ENCODE measurements at places on chromosomes 1 and 21.
A peak's percentile ranks its signal among the peaks of the same experiment; 100 is the strongest.

GRCh38 chr1:80155371-80155770 lies 1148.8 kb upstream of the ADGRL4 start:
- peak; percentile 1 for DNase-seq

DNA sequence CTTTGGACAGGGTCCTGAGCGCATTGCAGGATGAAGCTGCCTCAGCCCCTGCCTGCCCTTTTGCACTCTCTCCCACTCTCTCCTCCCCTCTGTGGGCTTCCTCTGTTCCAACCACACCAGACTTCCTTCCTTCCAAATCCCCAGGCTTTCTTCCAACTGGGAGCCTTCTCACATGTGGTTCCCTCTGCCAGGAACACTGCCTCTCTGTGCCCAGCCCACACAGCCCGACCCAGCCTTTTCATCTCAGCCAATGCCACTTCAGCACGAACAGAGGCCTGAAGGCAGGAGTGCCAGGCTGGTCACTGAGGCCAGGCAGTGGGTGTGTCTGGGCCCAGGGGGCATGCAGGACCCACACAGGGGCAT lies 5.9 kb downstream of the SELENON start:
- no peak for DNase-seq

DNA sequence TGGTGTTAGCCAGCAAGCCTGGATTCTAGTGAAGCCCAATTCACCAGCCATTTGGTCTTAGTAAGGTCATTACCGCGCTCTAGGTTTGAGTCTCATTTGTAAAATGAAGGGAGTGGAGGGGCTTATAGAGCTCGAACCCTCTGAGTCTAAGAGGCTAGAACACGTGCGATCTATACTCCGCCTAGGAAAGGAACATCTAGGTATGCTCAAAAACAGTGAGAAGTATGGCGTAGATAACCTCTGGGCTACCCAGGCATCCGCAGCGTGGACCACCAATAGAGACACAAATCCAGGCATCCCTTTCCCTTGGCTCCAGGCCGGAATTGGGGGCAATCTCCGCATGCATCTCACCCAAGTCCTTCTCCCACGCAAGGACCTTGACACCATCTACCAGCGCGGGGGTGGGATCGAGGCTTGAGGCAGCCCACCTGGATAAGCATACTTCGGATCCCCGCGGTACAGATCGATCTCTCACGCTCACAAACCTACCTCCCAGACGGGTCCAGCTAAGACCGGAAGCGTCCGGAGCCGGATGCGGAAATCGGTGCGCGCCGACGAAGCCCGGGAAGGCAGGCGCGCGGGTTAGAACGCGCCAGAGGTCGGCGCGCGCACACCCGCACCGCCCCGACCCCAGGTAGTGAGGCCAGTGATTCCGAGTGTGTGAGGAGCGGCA lies at the start of gene METTL25B:
TSS of gene METTL25B (plus strand) at position 544 of the 673 bp plus-strand sequence. CDS start 636 bp downstream, outside the sequence.
- peak; percentile 75 for DNase-seq

- DNase-seq = peak; percentile 94
Observed at GRCh38 chr1:20696397-20697333, 21.1 kb downstream of the KIF17 start.

GRCh38 chr1:50593515-50593914 lies 170.3 kb upstream of the DMRTA2 start:
- no peak for DNase-seq

DNA sequence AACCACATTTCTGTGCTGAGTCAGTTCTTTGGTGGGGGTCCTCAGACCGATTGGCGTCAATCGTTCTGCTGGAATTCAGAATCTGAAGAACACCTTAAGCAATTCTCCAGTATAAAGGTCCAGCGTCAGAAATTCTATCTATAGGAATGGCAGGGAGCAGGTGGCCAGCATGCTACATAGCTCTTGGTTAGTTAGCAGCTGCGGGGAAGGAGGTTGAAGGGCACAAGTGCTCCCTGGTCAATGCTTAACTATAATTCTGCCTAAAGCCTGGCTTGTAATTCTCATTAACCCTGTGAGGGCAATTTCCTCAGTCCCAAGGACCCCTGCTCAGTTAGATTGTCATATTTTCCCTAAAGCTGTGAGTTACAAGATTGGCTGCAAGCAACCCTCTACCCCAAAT lies 54.3 kb upstream of the GALNT2 start:
- no peak for DNase-seq

DNA sequence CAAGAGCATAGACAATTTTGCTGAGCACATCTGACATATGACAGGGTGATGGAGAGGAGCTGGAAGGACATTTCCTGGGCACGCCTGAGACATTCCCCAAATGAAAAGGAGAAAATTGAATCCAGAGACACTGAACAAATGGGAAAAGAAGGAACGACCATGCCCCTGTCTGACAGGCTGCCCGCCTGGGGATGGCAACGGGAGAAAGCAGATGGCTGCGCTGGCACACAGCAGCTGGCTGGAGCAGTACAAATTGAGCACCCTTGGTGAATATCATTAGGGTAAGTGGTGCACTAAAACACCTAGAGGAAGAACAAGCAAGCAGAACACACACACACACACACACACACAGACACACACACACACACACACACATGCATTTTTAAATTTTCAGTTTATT lies 174.3 kb upstream of the DUSP10 start:
- DNase-seq = no peak
